ENCODE measurements at places on chromosomes 6 and 20.
A peak's percentile ranks its signal among the peaks of the same experiment; 100 is the strongest.

- no peak for DNase-seq
Measured at GRCh38 chr6:144659202-144660182, 374.4 kb downstream of the UTRN start.

DNA sequence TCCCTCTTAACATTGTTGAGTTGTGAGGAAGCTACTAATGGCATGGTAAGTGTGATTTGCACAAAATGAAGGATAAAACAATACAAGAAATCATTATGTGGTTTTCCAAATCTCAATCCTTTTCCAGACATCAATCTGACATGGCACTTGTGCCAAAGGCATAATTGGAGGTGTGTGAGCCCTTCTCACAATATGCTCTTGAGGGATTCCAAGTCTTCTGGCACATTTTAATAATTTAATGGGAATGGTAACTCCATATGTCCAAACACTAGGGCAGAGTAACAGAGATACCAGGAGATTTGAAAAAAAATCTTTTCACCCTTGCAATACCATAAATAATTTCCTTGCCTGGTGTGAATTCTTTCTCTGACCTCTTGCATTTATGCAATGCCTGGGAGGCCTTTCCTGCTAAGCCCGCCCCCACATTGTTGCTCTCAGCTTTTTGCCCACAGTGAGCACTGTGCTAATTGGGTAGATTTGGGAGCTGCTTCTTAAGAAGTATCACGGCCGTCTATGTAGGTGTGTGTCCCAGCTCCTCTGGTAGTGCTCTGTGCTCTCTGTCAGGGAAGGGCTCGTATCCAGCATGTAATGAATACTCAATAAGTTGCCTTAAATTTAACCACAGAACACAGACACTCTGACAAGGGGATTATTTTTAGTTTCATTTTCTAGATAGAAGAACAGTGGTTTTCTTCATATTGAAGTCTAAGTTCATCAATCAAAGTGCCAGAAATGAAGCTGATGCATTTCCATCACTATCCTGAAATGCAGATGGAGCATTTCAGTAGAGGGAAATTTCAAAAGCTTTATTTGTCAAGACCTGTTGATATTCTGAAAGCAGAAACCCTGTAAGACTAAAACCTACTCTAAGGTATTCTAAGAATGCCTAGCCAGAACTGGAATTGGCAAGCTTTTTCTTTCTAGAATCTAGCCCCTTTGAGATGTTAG lies 54.4 kb upstream of the CEP85L start:
- DNase-seq, result no peak

GRCh38 chr6:142624978-142625715 lies 319.8 kb downstream of the HIVEP2 start:
- DNase-seq, result no peak

DNA sequence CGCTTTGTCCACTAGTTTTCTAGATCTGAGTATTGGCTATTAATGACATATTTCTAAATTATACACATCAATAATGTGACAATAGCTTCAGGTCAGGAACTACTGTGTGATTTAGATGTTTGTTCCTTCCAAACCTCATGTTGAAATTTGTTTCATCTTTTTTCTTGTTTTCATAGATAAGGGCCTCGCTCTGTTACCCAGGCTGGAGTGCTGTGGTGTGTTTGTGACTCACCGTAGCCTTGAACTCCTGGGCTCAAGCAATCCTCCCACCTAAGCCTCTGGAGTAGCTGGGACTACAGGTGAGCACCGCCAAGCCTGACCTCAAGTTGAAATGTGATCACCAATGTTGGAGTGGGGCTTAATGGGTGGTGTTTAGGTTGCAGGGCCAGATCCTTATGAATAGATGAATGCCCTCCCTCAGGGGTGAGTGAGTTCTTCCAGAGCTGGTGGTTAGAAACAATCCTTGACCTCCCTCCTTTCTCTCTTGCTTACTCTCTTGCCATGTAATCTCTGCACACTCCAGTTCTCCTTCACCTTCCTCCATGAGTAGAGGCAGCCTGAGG lies 5.9 kb upstream of the NQO2 start:
- DNase-seq, result no peak

DNA sequence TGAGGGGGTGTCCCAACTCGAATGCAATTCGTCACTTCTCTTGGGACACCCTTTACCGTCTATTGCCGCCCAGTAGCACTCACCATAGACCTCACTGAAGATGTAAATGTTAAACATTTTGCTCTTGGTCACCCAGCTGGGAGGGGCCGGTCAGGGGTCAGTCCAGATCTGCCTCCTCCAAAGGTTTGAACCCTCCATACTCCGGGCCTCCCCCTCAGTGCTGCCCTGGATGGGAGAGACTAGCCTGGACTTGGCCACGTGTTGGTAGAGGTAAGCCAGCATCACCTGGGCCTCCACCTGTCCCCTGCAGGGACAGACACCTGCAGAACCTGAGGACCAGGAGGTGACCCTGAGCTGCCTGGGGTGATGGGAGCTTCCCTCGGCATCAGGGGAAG lies 5.0 kb upstream of the MYT1 start:
- no peak for DNase-seq

- no peak for DNase-seq
Measured at GRCh38 chr6:158041788-158042187, 60.1 kb downstream of the SYNJ2 start.

DNA sequence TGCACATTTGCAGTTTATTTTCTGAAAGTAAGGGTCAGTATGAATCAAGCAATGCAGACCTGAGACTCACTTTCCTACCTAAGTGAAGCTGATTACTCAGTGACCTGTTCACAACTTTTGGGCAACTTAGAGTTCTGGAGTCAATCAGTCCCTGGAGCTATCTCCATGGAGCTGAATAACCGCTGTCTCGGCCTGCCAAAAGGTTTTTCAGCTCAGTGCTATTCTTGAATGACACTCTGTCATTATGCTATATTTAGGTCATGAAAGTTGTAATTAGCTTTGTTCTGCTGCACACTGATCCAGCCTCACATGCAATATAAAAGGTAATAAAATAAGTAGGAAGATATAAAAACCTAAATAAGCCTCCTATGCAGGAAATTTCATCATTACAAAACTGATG lies 356.0 kb downstream of the BMP2 start:
- DNase-seq, result no peak

DNA sequence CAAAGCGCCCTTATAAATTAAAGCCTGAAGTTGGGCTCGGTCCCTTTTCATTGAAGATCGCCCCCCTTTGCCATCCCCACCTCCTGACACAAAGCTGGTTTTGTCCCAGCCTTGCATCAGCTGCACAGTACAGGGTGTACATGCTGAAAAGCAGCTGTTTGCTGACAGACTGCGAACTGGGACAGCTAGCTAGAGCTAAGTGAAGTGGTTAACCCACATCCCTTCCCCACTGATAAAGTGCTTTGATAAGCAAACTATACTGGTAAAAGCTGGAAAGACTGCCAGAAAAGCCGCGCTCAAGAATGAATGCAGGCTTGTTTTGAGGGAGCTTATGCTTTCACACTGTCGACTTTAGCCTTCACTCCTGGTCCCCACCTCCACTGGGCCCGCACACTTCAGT lies 207.3 kb downstream of the GMDS start:
- no peak for DNase-seq

GRCh38 chr6:169324086-169324485 lies 70.4 kb upstream of the THBS2 start:
- DNase-seq, result no peak

- DNase-seq, result no peak
Measured at GRCh38 chr20:35772563-35773058, 796 bp downstream of the PHF20 start.

DNA sequence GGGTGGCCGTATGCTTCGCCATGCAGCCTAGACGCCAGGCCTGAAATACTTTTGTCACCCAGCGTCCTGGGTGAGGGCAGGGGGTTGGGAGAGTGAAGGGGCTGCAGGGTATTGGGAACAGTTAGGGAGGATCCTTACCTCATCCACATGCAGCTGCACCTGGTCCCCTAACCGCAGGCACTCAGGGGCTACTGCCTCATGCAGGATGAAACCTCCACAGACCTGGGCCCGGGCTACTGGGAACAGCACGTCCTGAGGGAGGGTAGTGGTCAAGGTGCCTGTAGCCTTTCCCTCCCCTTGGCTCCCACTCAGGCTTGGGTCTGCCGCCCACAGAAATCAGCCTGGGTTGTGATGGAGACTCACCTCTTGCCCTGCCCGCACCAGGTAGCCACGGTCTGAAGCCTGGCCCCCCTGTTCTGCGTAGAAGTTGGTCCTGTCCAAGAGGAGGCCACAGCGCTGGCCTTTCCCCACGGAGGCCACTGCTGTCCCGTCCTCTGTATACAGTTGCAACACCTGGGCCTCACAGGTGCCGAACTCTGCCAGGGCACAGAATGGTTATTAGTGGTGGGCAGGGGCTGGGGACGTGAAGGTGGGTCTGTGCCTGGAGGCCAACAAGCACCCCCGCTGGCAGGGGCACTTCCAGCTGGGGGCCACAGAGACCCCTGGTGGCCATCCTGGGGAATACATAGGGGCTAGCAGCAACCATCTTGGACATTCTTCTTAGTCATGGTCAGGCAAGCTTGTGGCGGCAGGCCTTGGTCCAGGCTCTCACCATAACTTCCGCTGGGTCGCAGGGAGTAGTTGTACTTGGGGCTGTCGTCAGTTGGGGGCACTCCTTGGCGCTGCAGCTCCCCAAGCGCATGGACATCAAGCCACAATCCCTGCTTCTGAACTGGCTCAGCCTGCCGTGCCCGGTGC lies 8.6 kb downstream of the AARS2 start:
- peak; percentile 78 for DNase-seq

DNA sequence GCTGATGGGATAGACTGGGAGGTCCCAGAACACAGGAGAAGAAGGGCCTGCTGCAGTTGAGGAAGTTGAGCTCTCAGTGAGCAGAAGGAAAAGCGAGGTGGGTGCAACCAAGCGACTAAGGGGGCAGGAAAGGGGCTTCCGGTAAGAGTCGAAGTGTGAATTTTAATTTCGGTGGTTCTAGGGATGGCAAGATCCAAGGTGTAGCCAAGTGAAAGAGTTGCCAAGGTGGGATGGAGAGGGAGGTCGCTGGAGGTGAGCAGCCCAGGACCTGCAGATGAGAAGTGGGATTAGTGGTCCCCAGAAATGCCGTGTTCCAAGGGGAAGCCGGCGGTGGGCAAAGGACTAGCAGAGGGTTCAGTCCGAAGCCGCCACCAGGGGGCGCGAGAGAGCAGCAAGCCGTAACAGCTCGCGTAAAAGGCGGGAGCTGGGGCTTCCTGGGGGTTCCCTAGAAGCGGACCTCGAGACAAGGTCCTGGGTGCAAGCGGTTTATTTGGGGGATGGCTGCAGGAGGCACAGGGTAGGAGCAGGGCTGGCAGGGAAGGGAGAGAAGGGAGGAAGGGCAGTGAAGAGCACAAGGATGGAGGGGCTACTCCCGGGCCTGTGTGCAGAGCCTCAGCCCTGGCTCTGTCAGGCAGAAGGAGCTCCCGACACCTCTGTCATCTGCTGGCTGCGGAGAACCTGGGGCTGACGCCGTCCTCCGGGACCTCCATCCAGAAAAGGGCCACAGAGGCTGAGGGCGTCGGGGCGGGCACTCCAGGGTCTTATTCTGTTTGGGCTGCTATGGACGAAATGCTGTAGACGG lies 103.6 kb downstream of the PAX1 start:
- peak; percentile 56 for DNase-seq

DNA sequence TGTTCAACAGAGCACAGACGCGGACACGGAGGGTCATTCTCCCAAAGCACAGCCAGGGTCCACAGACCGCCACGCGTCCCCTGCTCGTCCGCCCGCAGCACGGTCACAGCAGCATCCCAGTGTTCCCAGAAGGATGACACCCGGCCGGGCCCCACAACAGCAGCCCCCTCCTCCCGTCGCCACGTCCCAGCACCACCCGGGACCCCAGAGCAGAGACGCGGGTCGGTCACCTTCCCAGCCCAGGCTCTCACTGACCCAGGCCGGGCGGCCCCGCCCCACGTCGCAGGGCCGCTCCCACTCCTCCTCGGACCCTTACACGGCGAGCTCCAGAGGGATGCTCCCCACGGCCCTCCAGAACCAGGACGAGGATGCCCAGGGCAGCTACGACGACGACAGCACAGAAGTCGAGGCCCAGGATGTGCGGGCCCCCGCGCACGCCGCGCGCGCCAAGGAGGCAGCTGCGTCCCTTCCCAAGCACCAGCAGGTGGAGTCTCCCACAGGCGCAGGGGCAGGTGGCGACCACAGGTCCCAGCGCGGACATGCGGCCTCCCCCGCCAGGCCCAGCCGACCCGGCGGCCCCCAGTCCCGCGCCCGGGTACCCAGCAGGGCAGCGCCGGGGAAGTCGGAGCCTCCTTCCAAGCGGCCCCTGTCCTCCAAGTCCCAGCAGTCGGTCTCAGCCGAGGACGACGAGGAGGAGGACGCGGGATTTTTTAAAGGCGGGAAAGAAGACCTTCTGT lies 64.3 kb downstream of the FNDC1 start:
- DNase-seq, result no peak

DNA sequence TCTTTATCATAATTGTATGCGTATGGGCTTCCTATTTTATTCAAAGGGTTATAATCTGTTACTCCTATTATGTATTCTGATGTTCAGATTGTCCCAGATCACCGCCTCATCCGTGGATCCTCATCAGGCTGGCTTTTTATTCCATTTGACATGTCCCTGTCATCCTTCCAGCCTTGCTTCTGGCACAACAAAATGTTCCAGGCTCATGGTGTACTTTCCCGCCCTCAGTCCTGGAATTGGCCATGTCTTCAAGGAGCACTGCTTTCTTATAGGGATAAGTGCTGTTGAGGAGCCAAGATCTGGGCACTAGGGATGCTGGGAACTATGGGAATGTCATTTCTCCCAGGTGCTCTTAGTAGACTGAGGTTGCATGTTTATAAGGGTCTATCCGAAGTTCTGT lies 207.8 kb downstream of the JARID2 start:
- DNase-seq, result no peak

DNA sequence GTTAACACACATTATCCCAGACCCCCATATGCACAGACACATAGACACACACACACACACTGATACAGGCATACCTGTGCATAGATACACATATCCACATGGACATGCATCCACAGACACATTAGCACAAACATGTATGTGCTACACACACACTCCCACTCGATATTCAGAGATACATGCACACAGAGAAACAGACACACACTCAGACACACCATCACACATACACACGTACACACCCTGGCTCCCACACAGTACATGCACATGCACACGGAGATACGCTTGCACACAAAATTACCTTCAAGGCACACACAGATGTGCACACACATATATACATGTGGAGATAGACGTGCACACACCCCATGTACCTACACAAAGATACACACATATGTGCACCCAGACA lies 19.7 kb downstream of the RBM38 start:
- DNase-seq, result no peak

DNA sequence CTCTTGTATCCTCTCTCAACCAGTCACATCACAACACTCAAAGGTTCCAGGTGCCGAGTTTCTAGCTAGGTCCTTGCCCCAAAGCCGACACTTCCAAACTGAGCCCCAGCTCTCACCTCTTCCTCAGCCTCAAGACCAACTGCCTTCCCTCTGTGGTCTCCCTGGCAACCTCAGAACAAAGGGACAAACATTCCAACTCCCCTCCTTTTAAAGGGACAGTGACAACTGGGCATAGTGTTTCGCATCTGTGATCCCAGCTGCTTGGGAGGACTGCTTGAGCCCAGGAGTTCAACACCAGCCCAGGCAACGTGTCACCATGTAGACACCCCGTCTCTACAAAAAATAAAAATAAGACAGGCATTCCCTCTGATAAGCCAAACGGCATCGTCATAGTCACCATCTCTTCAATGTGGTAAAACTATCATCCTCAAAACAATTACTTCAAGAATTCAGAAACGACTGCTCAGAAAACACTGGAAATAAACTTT lies 11.3 kb downstream of the DIDO1 start:
- DNase-seq, result no peak

Measured in WERI-Rb-1 (cell line).